ENCODE measurements at places on chromosomes 2 and 18. TPM values are rescaled to one million over a fixed set of nuclear protein-coding genes. Genes with fewer than 3 reads are reported as not detected.

- no peaks in the 10 kb centered on the region for H3K4me1 ChIP-seq
- H3K36me3 ChIP-seq: no peaks in the 10 kb centered on the region
- no peak overlapping the region for H3K4me3 ChIP-seq
- peak; percentile 48 for DNase-seq
These were observed 323.9 kb downstream of the XIRP2 start for GRCh38 chr2:167212014-167212648.

GRCh38 chr2:37683921-37684780 lies 12.7 kb upstream of the CDC42EP3 start:
- H3K4me3 ChIP-seq: no peak overlapping the region
- H3K4me1 ChIP-seq: peaks cover 7% of the 10 kb centered on the region
- no peak overlapping the region for H3K27ac ChIP-seq
- no peaks in the 10 kb centered on the region for H3K36me3 ChIP-seq

- peaks cover 11% of the 10 kb centered on the region for H3K36me3 ChIP-seq
- no peak overlapping the region for H3K27ac ChIP-seq
- peaks cover 6% of the 10 kb centered on the region for H3K4me1 ChIP-seq
- no peaks in the 10 kb centered on the region for H3K27me3 ChIP-seq
These were observed 19.1 kb downstream of the SEPTIN2 start for GRCh38 chr2:241334813-241335212.

DNA sequence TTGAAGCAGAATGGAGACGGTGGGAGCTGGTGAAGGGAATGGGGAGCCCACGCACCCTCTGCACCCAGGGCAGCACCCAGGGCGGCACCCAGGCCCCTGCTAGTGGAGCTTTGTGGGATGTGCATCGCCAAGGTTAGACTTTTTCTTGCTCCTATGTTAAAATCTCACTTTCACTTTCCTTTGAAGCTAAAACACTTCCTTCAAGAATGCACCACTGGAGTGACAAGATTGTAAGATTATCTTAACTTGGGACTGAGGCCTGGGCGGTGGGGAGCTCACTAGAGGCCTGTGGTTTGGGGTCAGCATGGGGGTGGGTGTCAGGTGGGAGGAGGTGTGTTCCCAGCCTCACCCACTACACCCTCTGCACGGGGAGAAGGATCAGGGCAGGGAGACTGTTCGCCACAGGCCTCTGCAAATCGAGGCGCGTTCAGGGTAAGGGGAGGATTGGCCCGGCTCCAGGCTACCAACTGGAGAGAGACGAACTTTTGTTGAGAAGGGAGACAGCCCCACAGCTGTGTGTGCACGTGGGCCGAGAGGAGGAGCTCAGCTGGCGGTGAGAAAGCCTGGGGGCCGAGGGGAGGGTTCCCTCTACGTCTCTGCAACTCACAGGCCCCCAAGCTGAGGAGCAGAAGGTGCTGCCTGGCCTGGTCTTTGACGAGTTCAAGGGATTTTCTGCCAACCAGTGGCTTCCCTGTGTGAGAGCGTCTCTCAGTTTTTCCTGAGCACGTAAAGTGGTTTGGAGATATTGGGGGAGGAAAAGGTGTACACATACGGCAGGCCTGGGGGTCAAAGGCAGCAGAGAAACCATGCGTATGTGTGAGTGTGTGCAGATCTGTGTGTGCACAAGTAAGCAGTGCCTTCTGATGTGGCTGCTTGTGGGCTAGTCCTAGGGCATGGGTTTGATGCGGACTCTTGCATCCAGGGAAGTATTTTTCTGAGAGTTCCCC lies 147.7 kb downstream of the KLHL29 start:
- H3K27me3 ChIP-seq: no peaks in the 10 kb centered on the region
- peak overlapping the region; percentile 20 for H3K4me3 ChIP-seq
- no peaks in the 10 kb centered on the region for H3K36me3 ChIP-seq
- H3K27ac ChIP-seq: peak overlapping the region; percentile 71
- DNase-seq: no peak

GRCh38 chr2:169031202-169031601 lies at the start of gene ABCB11:
TSS of gene ABCB11 (minus strand) at chr2:169031324. CDS start at chr2:169018125, 13,199 bp downstream.
- no peak within 1 kb of the TSS for H3K27ac ChIP-seq
- H3K27me3 ChIP-seq: no peaks in the 10 kb centered on the region
- no peaks in the 10 kb centered on the region for H3K36me3 ChIP-seq

DNA sequence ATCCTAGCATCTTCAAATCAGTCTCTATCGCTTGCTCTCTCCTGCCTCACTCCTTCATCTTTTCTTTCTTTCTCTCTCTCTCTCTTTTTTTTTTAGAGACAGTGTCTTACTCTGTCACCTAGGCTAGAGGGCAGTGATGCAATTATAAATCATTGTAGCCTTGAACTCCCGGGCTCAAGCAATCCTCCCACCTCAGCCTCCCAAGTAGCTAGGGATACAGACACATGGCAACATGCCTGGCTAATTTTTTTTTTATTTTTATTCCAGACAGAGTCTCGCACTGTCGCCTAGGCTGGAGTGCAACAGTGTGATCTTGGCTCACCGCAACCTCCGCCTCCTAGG lies 10.6 kb upstream of the SLC66A3 start:
- no peak overlapping the region for H3K27ac ChIP-seq
- peaks cover 18% of the 10 kb centered on the region for H3K27me3 ChIP-seq
- H3K4me3 ChIP-seq: no peak overlapping the region
- H3K36me3 ChIP-seq: no peaks in the 10 kb centered on the region

- H3K4me3 ChIP-seq: no peak overlapping the region
- no peak overlapping the region for H3K27ac ChIP-seq
- no peaks in the 10 kb centered on the region for H3K36me3 ChIP-seq
- no peaks in the 10 kb centered on the region for H3K27me3 ChIP-seq
- DNase-seq: no peak
These were observed 46.6 kb downstream of the PRKRA start for GRCh38 chr2:178404368-178404767.

GRCh38 chr2:31151501-31151900 lies 13.3 kb upstream of the GALNT14 start:
- H3K27me3 ChIP-seq: peaks cover 20% of the 10 kb centered on the region
- H3K4me3 ChIP-seq: no peak overlapping the region
- H3K36me3 ChIP-seq: no peaks in the 10 kb centered on the region
- DNase-seq: no peak

DNA sequence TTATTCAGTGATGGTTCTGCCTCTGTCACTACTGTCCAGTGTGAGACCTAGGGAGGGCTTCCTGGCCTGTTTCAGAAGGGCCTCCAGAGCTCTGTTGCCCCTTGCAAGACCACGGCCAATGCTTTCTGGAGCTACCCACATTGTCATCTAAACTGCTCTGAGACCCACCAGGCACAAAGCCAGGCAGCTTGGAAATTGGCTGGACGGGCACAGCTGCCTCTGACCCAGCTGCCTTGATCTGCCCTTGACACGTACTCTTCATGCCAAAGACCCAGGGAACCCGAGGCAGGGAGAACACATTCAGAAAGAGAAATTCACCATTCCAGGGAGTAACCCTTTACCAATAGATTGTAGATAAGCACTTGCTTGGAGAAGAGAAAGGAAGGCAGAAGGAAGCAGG lies 183.7 kb upstream of the SIX2 start:
- DNase-seq: no peak
- no peaks in the 10 kb centered on the region for H3K36me3 ChIP-seq
- no peaks in the 10 kb centered on the region for H3K4me1 ChIP-seq

DNA sequence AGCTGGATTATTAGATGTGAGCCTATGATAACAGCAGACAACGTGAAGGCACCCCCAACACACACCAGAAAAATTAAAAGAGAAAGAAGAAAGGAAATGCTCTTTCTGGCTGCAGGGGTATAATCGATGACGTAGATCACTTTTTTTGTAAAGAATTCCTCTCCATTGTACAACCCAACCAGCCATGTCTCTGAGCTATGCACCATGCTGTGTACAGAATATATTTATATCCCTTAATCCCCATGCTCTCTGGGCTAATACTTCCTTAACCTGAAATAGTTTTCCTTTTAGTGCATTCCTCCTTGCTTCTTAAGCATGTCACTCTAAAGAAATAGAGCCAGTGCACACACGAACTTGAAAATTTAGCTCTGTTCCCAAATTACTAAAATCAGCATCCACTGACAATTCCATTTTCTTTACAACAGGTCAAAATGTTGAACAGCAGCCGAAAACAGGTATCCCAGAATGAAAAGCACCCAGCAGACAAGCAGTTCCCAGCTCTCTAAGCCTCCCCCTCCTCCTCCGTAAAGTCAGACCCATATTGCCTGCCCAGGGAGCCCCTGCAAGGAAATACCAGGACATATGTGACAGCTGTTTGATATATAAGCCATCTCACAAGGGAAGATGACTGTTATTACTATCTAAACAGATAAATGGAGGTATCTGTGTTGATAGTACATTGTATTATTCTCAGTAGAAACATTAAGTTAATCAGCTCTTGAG lies 247.4 kb upstream of the RAB6C start:
- H3K4me3 ChIP-seq: no peak overlapping the region
- H3K4me1 ChIP-seq: peaks cover 5% of the 10 kb centered on the region
- H3K27ac ChIP-seq: no peak overlapping the region

DNA sequence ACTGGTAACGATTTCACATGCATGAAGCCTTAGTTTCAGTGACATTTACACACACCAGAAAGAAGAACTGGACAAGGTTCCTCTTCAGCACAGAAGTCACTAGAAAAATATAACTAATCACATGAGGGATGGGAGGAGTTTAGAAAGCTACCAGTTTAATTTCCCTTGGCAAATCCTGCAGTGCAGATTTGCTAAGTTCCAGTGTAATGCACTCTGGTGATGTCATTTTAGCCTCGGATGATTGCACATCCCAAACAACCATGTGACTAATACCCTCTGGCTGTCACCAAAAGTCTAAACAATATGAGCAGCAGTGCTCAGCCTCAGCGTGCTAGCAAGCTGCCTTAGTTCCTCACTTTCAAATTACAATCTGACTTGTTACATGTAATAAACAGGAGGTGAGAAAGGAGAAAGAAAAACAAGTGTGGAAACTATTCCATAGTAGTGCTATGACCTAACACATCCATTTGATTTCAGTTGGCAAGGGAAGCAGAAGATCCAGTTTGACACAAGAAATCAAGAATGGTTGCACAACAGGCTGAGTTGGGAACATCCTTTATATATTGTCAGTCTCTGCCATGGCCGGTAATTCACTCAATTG lies 35.3 kb upstream of the PPP1CB start:
- DNase-seq: no peak
- no peaks in the 10 kb centered on the region for H3K36me3 ChIP-seq
- no peaks in the 10 kb centered on the region for H3K27me3 ChIP-seq
- H3K4me1 ChIP-seq: peaks cover 19% of the 10 kb centered on the region
- H3K27ac ChIP-seq: peak overlapping the region; percentile 3
- no peak overlapping the region for H3K4me3 ChIP-seq

GRCh38 chr2:108898315-108899082 lies 90.5 kb downstream of the EDAR start:
- peaks cover 11% of the 10 kb centered on the region for H3K36me3 ChIP-seq
- DNase-seq: no peak
- H3K4me1 ChIP-seq: no peaks in the 10 kb centered on the region
- no peak overlapping the region for H3K27ac ChIP-seq
- H3K27me3 ChIP-seq: no peaks in the 10 kb centered on the region
- no peak overlapping the region for H3K4me3 ChIP-seq

GRCh38 chr2:241842067-241842415 lies 16.7 kb downstream of the PDCD1 start:
- no peak overlapping the region for H3K4me3 ChIP-seq
- no peak overlapping the region for H3K27ac ChIP-seq
- H3K4me1 ChIP-seq: peaks cover 25% of the 10 kb centered on the region
- no peak for DNase-seq
- peaks cover 35% of the 10 kb centered on the region for H3K27me3 ChIP-seq
- no peaks in the 10 kb centered on the region for H3K36me3 ChIP-seq

Gene NAT8
- not detected for total RNA-seq

Gene UGT1A9
- not detected for total RNA-seq

Gene CAPN14
- total RNA-seq: 0.47 TPM

Gene PTH2R
- total RNA-seq: not detected

Gene ELOA2
- total RNA-seq: not detected

Gene ZBTB7C
- total RNA-seq: 0.45 TPM

Measured in neural crest cell (in vitro differentiated cells).